ENCODE measurements at places on chromosomes 12 and 14.

DNA sequence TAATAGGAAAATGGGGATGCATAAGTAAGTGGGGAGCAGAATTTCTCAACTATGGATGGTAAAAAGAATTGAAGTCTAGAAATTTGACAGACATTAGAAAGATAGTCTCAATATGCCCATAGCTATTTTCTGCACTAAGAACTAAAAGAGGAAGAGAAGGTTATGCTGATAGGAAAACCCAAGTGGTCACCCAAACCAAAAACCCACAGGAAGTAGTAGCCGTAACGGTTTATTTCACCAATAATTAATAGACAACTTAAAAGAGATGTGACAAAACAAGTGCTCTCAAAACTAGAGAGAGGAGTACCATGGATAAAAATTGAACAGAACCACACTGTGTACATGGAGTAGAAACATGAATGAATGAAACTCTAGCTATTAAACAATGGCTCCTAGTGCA, 295.4 kb downstream of the FSCB start:
- DNase-seq = no peak

DNA sequence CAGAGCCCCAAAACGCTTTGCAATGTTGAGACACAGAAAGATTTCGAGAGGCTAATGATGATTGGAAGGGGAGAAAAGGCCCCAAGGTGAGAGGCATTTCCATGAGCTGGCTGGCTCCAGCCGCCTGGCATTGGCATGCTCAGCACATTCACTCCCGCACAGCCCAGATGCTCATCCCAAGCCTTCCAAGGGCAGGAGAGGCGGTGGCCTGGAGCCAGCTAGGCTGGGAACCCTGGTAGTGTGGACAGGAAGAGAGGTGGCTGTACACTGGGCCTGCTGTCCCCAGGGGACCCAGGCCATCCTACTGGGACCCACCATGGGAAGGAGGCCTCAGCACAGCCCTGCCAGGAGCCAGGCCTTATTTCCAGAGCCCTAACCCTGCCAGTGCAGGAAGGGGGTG, 72.2 kb downstream of the SPTB start:
- no peak for DNase-seq

GRCh38 chr14:94341656-94342333, 18.7 kb upstream of the SERPINA6 start:
- no peak for DNase-seq

DNA sequence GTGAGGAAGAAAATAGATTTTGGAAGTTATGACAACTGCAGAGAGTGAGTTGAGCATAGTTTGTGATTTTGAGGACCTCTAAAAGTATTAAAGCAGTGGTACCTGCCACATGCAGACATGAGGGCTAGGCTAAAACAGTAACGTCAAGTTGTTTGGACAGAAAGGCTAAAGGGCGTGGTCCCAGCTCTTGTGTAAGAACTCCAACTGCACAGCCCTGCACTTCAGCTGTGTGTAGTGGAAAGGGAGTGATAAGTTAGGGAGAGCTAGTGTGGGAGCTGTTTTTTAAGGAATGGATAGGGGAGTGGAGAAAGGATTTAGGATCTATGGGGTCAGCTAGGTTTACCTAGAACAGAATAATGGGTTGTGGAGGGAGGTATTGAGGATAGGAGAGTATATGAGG, 39.5 kb downstream of the TESPA1 start:
- no peak for DNase-seq

GRCh38 chr12:124481257-124481750, 86.1 kb downstream of the NCOR2 start:
- no peak for DNase-seq

GRCh38 chr12:11545484-11546330, 103.8 kb upstream of the ETV6 start:
- no peak for DNase-seq

GRCh38 chr12:64691795-64692583, 67.2 kb downstream of the GNS start:
- DNase-seq = no peak
